ENCODE measurements at places on chromosomes 2 and 18.
A peak's percentile ranks its signal among the peaks of the same experiment; 100 is the strongest.

GRCh38 chr2:235505181-235505741 lies 11.4 kb downstream of the AGAP1 start:
- peak; percentile 41 for DNase-seq

GRCh38 chr2:105858868-105859693 lies 114.4 kb downstream of the NCK2 start:
- DNase-seq: no peak

DNA sequence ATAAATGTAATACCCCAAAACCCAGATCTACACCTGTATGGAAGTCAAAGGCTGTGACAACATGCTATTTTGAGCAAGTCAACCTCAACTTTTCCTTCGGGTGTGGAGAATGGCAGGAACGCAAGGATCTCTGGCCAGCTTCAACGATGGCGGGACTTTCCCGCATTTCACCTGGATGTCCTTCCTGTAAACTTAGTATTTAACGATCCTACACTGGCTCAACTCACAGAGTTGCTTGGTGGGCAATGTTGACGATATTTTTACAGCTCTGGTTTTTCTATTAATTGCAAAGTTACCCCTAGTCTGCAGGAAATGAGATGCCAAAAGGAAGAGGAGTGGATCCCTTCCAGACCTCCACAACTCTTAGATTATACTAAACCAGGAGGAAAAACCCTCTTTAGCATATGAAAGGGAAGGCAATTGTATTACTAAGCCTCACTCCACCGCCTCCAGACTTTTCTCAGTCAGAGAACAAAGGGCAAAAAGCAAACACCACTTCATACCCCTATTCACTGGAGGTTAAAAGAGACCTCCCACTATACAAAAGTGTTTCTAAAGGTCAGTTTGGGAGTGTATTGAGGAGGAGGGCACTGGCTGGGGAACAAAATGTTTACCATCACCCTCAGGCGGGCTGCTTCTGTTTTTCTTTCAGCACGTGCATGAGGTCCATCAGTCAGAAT lies 56.5 kb upstream of the ACVR1 start:
- no peak for DNase-seq

DNA sequence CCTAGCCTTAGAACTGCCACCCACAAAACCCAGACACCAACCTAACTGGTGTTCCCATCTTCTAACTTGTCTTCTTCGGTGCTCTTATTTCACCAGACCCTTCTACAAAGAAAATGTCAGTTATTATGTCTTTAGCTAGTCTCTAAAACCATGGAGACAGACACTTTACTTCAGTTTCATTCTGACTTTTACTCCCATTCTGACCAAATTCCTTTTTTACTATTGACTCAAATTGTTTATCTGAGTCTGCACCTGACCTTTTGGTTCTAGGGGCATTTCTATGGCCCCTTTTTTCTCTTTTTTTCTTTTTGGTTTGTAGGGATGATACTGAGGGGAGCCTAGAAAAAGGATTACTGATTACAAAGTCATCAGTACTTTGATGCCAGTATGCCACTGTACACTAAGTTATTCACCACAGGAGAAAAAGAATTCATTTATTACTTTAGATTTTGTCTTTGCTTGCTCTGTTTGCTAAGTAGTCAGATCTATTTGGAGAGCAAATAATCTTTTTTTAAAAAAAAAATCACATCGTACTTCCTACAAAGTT lies 6.8 kb upstream of the SLC1A4 start:
- no peak for DNase-seq

GRCh38 chr2:119315241-119315925 lies 51.3 kb downstream of the C2orf76 start:
- DNase-seq: no peak

DNA sequence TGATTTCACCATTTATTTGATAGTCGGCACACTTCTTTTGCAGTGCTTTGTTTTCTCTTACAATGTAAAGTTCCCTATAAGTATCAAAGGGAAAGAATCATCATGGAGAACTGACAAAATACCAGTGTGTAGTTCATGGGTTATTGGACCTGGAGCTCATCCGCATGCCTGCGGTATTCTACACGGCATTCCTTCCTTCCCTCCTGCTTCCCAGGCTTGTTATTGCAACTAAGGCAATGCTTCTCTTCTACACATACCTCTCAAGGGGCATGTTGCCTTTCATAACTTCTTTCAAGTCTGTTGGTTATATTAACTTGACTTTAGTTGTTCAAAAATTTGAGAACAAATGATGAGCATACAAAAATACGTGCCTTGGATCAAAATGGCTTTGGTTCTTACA lies 24.3 kb upstream of the FAP start:
- DNase-seq: no peak

DNA sequence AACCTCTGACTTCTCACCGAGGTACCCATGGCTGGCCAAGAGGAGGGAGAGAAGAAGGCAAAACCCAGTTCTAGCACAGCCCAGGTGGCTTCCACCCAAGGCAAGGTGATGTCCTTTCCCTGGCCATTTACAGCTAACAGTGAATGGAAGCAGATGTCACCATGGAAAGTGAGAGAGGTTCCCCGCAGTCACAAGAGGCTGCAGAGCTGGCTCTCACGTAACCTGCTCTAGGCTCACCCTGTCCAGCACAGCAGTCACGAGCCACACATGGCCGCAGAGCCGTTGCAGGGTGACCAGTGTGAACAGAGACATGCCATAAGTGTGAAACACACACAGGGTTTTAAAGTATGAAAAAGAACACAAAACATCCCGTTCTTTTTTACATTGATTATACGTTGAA lies 169.4 kb downstream of the TNS1 start:
- no peak for DNase-seq

- DNase-seq: no peak
Observed at GRCh38 chr2:98382739-98383138, 36.5 kb downstream of the CNGA3 start.

- no peak for DNase-seq
Observed at GRCh38 chr2:53265544-53266299, 501.9 kb upstream of the CHAC2 start.

DNA sequence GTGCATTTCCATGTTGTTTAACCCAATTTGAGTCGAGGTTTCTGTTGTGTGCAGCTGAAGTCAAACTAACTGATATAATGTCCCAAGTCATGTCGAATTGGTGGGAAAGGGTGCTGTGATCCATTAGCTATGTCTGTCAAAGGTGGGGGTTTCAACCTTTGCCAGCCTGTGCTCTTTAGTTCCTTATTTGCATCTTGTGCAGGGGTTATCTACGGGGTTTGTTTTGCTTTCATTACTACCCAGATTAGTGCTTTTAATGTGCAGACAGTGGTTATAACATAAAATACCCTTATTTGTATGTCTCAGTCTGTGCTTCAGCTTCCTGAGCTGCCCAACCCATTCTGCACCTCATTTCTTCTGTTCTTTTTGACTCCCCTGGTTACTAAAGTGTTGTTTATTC lies 271.9 kb upstream of the CXCR4 start:
- DNase-seq: no peak

GRCh38 chr18:74791501-74792194 lies 194.0 kb downstream of the ZNF407 start:
- no peak for DNase-seq

DNA sequence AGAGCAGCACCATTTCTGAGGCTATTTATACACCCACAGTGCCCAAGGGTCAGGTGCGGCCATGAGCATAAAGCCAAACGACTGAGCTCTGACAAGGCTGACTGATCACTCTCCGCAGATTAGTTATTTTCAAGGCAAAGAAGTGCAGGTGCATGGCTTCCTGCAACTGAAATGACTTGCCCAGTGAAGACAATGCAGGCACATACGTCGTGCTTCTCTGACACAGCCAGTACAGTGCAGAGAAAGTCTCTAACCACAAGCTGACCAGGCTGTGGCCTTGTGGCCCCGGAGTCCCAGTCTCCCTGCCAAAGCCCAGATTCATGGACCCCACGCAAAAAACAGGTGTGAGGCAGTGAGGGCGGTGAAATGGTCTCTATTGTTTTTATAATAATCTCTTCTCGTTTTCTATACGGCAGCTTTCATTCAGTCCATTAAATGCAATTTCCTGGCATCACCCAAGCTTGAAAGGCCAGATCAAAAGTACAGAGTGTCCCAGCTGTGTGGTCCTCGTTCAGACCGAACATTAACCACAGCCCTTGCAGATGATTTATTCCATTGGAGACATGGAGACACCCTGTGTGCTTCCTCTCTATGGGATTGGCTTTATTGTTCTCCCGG lies 447.0 kb upstream of the ID2 start:
- DNase-seq: no peak

DNA sequence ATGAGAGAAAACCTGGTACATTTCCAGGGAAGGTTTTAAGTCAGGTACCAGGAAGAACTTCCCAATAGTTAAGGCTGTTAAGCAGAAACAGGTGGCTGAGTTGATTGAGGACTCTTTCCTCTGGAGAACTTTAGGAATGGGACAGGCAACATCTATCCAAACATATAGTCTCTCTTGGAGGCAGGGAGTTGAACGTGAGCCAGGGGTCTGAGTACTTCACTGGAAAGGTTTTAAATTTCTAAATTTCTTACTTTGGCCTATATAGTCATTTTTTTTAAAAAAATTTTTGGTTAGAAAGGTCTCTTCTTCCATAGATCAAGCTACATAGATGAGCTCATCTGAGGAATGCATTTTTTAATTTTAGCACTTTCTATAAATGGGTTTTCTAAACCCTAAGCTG lies 261.4 kb upstream of the TCF4 start:
- DNase-seq: no peak

- no peak for DNase-seq
Observed at GRCh38 chr18:44871771-44872170, 191.1 kb downstream of the SETBP1 start.

DNA sequence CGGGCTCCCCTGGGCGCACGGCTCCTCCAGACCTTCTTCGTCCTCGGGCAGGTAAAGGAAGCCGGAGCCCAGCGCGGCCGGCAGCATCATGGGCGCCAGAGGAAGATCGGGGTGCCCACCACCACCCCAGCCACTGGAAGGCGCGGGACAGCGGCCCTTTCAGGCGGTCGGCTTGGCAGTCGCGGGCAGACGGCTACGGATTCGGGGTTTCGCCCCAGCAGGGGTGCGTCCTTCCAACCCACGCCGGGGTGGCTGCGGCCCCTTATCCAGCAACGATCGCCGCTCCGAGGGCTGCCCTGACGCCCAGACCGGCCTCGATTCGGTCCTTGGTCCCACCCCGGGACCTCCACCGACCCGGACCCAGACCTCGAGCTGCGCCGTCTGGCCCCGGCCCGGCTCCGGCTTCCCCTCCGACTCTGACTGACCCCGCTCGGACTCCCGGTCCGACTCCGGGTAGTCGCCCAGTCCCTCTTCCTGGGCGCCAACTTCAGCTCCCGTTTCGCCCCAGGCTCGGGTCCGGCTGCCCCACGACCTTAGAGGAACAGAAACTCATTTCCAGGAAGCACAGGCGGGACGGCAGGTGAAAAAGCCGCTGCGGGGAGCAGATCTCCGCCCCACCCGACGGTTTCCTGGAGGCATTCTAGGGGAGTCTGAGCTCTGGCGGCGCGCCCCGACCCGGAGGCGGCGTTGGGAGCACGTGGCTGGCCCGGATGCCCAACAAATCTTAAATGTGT lies 30.2 kb upstream of the SSB start:
- peak; percentile 24 for DNase-seq

- DNase-seq: peak; percentile 33
Observed at GRCh38 chr2:98768384-98769113, 37.6 kb upstream of the MGAT4A start.

DNA sequence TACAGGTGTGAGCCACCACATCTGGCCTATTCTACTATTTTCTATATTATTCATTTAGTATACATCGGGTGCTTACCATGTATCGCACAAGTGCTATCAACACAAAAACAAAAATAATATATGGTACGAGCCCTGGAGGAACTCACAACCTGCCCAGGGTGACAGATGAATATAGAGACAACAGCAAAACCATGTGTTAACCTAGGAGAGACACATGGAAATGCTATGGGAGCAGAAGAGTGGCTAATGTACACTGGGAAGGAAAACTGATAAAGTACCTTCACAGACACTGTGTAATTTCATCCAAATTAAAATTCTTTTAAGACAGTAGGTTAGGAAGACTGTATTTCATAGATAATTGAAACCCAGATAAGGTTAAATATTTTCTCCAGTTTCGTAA lies 3.9 kb downstream of the SF3B6 start:
- no peak for DNase-seq
